ENCODE measurements at places on chromosomes 2 and 18.

DNA sequence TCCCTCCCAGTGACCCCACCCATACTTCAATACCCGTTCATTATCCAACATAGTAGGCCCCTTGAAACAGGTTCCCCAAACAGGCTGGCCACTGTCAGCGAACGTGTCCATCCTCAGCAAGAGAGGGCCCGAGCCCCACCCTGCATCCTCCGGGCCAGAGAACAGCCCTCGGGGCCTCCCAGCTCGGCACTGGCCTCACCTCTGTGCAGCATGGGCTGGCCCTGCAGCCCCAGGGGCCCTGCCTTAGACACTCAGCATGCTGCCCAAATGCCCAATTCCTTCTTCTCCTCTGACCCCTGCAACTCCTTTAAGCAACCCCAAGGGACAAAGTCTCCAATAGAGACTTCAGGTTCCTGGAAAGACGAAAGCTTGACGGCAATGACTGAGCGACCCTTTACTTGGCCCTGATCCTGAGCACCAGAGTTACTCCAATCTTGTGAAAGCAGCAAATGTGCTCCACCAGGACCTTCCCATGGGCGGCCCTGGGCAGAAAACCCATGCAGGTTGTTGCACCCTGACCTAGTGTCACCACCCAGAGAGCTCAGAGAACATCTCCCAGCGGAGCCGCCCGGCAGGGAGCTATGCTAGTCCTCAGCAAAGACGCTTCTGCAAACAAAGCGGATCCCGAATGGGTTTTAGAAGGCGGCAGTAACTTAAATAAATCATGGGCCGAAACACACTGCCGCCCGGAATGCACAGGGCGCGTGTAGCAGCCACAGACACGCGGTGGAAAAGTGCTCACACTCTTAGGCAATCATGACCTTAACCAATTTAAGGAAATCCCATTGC is 782 bp downstream of the COL6A3 start:
- H3K36me3 ChIP-seq = no peaks in the 10 kb centered on the region
- peak overlapping the region; percentile 81 for H3K27ac ChIP-seq
- no peaks in the 10 kb centered on the region for H3K27me3 ChIP-seq
- H3K4me3 ChIP-seq = peak overlapping the region; percentile 58

DNA sequence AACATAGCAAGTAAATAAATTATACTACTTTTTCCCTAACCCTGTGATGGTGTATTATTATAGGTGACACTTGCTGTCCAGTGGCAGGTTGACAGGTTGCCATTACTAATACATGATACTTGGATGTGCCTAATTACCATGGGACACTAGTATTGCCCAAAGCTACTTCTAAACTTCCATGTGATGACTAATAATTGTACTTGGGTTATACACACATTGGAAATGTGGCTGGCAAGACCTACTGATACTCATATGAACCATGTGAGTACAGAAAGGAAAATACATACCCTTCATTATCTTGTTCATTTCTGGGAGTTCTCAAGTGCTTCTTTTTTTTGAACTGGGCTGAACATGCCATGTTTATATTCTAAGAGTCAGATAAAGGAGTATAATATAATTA is 156.4 kb downstream of the IKZF2 start:
- H3K27me3 ChIP-seq = no peaks in the 10 kb centered on the region
- peaks cover 8% of the 10 kb centered on the region for H3K4me1 ChIP-seq
- no peak overlapping the region for H3K27ac ChIP-seq

DNA sequence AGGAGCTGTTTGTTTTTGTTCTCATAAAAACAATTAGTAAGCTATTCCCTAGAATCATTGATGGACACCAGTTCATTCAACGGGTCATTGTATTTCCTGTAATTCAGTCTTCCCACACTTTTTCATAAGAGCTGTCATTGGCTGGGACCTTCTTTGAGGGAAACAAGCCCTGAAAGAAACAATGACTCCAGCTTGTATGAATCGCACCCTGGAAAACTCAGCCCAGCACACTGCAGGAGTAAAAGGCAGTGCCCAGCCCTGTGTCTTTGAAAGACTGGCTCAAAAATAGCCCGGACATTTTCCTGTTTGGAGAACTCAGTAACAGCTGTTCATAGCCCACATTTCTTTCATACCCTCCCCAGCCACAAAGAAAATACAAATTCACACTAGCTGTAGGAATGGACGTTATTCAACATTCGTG is 81.5 kb downstream of the NCKAP5 start:
- no peak overlapping the region for H3K4me3 ChIP-seq
- H3K4me1 ChIP-seq = no peaks in the 10 kb centered on the region
- no peaks in the 10 kb centered on the region for H3K27me3 ChIP-seq
- DNase-seq = no peak
- H3K27ac ChIP-seq = no peak overlapping the region
- H3K36me3 ChIP-seq = no peaks in the 10 kb centered on the region

DNA sequence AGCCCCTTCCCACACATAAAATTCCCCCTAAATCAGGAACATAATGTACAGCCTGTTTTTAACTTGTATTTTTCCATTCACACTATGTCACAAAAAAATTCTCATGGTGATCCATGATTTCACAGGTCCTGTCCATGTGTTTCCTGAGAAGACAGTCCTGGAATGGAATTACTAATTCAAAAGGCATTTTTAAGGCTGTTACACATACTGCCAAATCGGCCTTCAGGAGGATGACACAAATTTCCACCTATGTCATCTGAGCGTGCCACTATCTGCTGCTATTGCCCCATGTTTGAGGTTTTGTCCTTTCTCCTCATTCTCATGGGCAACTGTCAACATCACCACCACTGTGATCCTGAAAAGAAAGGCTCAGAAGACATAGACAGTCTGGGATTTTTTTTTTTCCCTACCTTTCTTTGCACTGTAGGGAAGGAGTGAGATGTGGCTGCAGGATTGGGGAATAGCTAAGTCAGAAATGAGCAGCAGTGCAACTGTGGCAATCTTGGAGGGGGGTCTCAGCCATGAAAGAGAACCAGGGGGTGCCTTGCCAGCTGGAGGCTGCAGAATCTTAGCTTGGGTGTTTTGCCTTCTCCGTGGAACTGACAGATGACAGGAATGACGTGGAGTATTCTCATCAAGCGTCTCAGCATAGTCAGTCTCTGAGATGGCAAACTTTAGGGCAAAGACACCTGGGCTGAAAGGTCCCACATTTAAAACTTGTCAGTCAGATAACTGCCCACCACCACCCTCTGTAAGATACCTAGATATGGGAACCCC is 73.4 kb downstream of the MARCHF4 start:
- no peak overlapping the region for H3K4me3 ChIP-seq
- H3K4me1 ChIP-seq = no peaks in the 10 kb centered on the region
- DNase-seq = no peak
- no peaks in the 10 kb centered on the region for H3K27me3 ChIP-seq
- no peaks in the 10 kb centered on the region for H3K36me3 ChIP-seq
